Fibroblast of skin of scalp (primary cell): ENCODE measurements at places on chromosomes 6 and 20.

GRCh38 chr6:138833816-138834539 lies 38.1 kb downstream of the ECT2L start:
- no peak for DNase-seq

DNA sequence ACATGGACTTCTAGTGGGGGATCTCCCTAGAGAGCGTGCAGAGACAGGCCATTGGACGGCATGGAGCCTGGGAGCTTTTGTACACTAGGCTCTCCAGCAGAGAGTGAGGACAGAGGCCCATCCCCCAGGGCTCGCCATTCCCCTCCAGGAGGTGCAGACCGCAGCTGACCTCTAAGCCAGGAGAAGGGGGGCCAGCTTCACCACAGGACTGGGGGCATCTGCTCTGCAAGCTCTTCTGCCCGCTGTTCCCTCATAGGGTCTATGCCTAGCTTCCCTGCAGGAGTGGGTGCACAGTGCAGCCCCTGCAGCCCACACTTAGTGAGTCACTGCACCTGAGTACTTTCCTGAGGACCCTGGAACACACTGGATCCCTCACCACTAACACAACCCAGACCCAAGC lies 94.4 kb downstream of the FHL5 start:
- DNase-seq = no peak

GRCh38 chr6:144654506-144654905 lies 369.4 kb downstream of the UTRN start:
- DNase-seq = no peak

- DNase-seq = no peak
Observed at GRCh38 chr6:166957087-166957804, 896 bp upstream of the RNASET2 start.

- DNase-seq = no peak
Observed at GRCh38 chr6:1426416-1426815, 37.0 kb downstream of the FOXF2 start.

- DNase-seq = no peak
Observed at GRCh38 chr20:3226093-3226492, 12.9 kb downstream of the SLC4A11 start.

DNA sequence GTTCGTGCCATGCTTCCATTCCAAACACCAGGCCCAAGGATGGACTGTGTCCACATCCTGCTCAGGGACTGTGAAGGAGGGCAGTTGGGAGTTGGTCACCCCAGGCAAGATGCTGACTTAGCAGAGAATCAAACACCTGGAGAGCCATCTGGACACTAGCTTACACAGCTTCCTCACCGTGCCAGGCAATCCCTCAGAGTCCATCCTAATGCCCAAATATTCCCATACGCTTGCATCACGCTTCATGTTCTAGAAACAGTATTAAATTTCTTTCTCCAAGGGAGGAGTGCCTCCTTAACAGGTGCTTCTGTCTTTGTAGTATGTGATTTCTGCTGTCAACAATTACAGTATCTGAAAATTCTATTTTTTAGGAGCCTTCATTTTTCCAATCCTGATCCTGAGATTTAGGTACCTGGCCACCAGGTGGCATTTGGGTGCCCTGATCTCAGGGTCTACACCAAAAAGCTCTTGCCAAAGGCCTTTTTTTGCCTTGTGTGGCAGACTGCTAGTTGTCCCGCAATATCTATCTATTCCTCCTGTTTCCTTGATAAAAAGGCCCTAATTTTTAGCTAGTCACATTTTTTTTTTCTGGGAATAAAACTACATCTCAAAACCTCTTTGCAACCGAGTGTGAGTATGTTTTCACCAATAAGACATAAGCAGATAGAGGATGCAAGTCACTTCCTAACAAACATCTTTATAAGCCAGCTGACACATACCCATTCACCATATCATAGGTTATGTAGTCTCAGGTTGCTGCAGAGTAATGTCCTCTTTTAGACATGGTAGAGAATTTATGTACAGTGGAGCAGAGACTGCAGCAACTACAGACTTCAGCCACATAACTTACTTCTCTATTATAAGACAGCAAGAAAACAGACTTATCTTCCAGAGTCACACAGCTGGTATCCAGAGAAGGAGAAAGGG lies 85.0 kb downstream of the PREP start:
- no peak for DNase-seq

DNA sequence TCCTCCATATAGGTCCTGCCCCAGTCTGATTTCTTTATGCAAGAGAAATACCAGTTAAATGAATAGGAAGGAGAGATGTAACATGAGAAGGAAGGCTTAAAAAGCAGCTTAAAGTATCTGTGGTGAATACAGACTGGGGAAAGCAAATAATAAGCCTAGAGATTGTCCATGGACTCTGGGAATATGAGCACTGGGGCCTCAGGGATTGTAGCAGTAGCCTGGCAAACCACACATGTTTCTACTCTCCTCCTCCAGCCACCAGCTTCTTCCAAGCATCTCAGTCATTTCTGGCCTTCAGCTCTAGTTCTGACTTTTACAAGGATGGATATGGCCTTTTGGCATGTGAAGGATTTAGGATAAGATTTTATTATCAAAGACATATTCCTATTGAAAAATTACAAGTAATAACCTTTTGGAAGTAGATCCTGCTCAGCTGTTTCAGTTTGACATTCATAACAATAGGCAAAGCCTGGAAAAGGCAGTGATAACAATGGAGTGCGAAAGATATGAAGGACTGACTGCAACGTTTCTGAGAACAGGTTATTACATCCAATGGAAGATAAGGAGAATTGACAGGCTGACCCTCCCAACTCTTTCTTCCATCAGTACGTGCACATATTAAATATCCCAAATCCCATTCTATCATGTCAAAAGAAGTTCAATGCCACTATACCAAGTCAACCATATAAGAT lies 41.6 kb downstream of the CYP39A1 start:
- no peak for DNase-seq

DNA sequence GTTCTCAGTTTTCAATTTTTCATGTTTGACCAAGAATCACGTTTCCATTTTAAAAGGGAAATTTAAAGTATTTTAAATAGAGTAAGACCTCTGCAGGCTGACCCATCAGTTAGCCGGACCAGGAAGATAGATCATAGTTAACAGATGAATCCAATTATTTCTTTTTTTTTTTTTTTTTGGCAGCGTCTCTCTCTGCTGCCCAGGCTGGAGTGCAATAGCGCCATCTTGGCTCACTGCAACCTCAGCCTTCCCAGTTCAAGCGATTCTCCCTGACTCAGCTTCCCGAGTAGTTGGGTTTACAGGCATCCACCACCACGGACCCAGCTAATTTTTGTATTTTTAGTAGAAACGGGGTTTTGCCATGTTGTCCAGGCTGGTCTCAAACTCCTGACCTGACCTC lies 256.7 kb upstream of the CNR1 start:
- DNase-seq = no peak
